ENCODE measurements at places on chromosomes 12 and 14. TPM values are rescaled to one million over a fixed set of nuclear protein-coding genes. Genes with fewer than 3 reads are reported as not detected.

Gene KITLG
- total RNA-seq: 33.9 TPM

Gene CMA1
- total RNA-seq: not detected

Gene RTL1
- total RNA-seq: not detected

Gene CCDC38
- not detected for total RNA-seq

Gene RFX4
- total RNA-seq: not detected

Gene CYP46A1
- total RNA-seq: under 0.01 TPM

Gene TAPBPL
- total RNA-seq: 8.5 TPM
